ENCODE measurements at places on chromosomes 16 and 17.

- DNase-seq: peak; percentile 47
Observed at GRCh38 chr17:1120596-1121441, 59.0 kb downstream of the ABR start.

- no peak for DNase-seq
Observed at GRCh38 chr16:66682271-66682670, 14.3 kb downstream of the CMTM4 start.

- no peak for DNase-seq
Observed at GRCh38 chr16:30069611-30070462, 4.3 kb downstream of the ALDOA start.

DNA sequence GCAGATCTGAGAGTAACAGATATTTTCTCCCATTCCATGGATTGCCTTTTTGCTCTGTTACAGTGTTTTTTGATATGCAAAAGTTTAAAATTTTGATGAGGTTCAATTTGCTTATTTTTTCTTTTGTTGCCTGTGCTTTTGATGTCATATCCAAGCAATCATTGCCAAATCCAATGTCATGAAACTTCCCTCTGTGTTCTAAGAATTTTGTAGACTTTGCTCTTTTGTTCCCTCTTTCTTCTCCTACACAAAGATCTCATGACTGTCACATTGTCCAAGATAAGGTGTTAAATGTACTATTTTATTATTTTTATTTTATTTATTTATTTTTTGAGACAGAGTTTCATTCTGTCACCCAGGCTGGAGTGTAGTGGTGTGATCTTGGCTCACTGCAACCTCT, 18.9 kb upstream of the KCNH6 start:
- no peak for DNase-seq

DNA sequence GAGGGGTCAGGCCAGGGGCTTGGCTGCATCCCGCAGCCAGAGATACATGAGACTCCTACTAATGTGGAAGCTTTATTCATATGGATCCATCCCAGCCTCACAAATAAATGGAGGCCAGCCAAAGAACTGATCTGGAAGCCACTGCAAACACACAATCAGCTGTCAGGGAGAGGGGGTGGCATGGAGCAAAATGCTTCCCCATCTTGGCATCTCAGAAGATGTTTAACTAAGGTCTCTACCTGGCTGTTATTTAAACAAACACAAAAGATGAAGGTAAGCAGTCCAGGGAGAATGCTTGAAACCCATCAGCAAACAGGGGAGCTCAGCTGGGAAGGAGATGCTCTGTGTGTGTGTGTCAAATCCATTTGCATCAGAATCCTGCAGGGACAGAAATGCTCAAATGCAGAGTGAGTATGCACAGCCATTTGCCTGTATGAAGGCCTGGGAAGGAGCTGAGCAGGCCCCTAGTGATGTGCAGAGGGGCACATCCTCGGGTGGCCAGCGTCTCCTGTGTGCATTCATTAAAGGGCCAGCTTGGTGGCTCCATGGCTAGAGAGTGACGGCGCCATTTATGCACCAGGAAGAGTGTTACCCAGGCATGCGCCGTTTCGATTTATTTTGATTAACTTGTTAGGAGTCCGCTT, 34.2 kb upstream of the IRX3 start:
- no peak for DNase-seq

- DNase-seq: peak; percentile 57
Observed at GRCh38 chr16:69443927-69444631, 19.7 kb downstream of the CYB5B start.

- no peak for DNase-seq
Observed at GRCh38 chr17:55451758-55452138, 30.1 kb upstream of the MMD start.

GRCh38 chr16:87582216-87582965, 19.9 kb upstream of the JPH3 start:
- DNase-seq: no peak
